ENCODE measurements at places on chromosomes 7 and 10.

DNA sequence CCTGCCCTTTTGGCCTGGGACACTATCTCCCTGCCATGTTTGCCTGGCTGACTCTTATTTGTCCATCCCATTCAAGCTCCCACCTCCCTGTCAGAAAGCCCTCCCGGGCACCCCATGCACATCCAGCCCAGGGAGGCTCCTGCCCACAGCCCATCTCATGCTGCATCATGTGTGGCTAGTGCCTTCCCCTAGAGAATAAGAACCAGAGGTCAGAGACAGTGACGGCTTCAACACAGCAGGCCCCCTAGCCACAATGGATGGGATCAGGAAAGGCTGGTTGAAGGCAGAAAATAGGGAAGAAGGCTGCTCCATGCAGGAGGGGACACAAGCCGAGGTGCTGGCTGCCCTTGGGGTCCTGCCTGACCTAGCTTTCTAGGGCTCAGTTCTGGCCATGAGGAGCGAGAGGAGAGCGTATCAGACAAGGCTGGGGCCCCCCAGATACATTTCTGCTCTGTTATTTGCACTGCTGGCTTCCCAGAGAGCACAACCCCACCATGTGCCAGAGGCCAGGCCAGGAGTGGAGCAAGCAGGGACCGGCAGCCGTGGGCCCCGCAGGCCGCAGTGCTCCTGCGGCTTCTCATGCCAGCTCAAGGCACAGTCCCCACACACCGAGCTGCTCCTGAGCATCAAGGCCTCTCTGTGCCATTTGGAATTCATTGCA is 161.1 kb upstream of the ZMIZ1 start:
- no peak for DNase-seq

GRCh38 chr7:128886391-128887168 is 23.9 kb downstream of the ATP6V1F start:
- no peak for DNase-seq

GRCh38 chr7:124192885-124193284 is 160.0 kb upstream of the TMEM229A start:
- no peak for DNase-seq

GRCh38 chr10:131081786-131082185 is 229.7 kb downstream of the TCERG1L start:
- no peak for DNase-seq

GRCh38 chr10:95562341-95562965 is 1.3 kb upstream of the SORBS1 start:
- DNase-seq = no peak

DNA sequence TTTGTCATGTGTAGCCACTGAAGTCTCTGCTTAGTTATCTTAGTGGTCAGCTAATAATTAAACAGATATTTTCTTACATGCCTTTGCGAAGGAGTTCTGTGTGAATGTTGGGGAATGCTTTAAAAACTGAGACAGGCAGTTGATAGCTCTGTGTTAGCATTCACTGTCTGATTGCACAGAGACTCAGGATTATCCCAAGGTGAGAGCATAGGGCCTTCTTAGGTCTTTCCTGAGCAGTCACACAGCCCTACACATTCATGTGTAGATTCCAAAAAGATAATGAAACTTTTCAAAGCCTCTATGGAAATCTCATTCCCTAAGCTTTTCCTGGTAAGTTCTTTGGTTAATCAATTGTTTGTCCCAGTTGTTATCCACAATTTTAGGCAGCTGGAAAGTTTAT is 67.7 kb downstream of the CASD1 start:
- no peak for DNase-seq

DNA sequence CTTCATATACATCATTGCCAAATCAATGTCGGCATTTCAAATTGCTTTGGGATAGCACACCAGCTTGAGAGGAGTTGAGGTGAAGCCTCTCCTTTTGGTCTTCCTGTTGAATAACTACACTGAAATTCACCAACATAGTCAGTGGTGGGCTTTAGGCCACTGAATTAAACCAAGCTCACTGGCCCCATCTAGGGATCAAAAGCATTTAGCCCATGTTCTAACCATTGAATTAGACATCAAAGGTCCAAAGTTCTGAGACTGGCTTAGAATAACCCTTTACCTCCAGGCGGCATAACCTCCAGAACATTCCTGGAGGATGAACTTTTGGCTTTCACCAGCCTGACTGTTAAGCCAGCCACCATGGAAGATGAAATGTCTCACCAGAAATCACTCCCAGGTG is 54.6 kb downstream of the BPGM start:
- DNase-seq = peak; percentile 29

DNA sequence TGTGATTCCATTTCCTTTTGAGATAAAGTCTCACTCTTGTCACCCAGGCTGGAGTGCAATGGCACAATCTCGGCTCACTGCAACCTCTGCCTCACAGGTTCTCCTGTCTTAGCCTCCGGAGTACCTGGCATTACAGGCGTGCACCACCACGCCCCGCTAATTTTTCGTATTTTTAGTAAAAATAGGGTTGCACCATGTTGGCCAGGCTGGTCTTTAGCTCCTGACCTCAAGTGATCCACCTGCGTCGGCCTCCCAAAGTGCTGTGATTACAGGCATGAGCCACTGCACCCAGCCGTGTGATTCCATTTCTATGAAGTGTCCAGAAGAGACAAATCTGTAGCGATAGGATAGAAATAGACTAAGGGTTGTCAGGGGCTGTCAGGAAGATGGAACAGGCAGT is 60.4 kb downstream of the CLIP2 start:
- DNase-seq = no peak

DNA sequence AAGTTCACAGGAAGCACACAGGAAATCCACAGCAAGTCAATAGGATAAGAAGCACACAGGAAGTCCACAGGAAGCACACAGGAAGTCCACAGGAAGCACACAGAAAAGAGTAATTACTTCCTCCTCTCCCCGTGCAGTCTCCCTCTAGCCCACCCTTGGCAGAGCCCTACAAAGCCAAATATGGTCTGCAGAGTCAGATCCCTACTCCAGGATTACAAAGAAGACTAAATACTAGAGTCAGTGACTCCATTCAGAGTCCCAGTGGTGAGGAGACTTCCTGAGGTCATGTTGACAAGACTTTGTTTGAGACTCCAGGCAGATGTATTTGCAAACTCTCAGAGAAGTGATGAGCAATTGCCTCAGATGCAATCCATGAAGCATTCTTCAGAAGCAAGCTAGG is 398.6 kb upstream of the AUTS2 start:
- DNase-seq = no peak

DNA sequence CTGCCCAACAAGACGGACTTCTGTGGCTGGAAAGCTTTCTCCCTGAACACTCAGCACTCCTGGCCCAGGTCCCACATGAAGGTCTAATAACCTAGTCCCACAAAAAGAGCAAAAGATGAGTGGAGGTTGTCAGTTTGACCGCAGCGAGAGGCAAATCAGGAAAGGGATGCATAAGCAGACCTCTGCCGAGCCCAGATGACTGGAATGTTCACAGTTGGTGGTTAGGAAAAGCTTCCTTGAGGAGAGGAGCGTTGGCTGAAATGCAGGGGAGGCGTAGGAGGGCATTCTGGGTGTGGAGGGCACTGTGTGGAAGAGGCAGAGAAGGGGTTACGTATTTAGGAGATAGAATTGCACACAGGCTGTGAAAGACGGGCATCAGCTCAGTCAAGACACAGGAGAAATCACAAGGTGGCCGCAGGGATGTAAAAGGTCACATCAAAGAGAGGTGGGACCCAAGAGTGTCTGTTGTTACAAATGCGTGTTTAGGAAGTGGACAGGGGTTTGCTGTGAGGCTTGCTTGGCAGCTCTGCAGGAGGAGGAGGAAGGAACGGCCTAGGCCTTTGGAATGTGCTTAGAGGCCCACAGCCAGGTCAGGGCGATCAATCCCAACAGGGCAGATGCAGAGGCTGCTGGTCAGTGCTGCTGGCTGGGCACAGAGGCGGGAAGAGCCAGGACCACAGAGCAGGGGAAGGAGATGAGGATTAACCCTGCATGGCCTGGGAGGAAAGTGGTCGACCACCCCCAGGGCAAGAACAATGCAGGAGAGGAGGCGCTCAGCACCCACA is 133.5 kb downstream of the VIPR2 start:
- DNase-seq = no peak

GRCh38 chr7:1211611-1212010 is 21.1 kb upstream of the UNCX start:
- no peak for DNase-seq

GRCh38 chr7:105996860-105997737 is 34.0 kb downstream of the CDHR3 start:
- DNase-seq = no peak

GRCh38 chr7:23022258-23022769 is 8.4 kb upstream of the HYCC1 start:
- peak; percentile 97 for DNase-seq

- no peak for DNase-seq
Observed at GRCh38 chr7:131882321-131882720, 325.9 kb upstream of the PODXL start.

DNA sequence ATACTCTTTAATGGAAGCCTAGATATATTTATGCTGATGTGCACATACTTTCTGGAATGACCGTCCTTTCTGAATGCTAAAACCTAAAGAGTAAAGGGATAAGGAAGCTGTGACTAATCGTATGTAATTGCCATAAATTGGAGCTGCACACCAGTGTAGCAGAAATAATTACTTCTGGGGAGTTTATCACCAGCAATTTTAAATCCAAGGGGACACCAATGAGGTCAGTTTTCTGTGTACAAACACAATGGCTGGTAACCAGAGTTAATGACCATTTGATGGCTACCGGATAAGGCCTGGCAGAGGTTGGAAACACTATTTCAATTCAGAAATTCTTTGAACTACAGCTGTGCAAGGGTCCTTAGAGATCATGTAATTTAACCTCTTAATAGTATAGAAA is 670.1 kb downstream of the REEP3 start:
- DNase-seq = no peak

- DNase-seq = no peak
Observed at GRCh38 chr10:101246639-101247038, 17.4 kb upstream of the LBX1 start.

DNA sequence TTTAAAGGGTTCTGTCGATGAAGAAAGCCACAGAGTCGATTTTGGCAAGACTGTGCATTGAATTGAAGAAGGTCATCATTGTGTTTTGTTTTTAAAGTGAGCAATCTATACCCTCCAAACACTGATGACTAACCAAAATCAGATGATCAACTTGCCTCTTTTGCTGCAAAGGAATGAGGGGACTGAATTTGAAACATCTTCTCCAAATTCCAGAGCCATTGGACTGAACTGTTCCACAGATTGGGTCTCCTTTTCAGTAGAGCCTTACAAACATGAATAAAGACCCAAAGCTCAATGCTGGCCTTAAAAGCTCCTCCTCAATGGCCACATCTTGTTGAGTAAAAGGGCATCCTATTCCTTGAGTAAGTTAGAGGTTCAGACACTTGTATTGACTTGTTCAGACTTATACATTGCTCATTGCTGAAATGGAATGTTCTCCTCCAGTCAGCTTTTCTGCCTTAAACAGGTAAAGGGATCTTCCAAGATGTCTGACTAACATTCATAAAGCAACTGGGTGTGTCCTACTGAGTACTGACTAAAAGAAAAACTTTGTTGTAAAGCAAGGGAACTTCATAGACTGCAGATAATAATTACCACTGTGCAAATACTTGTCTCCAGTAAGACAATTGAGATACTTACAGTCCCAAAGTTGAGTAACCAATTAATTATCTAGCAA is 630.6 kb downstream of the KCNMA1 start:
- no peak for DNase-seq

DNA sequence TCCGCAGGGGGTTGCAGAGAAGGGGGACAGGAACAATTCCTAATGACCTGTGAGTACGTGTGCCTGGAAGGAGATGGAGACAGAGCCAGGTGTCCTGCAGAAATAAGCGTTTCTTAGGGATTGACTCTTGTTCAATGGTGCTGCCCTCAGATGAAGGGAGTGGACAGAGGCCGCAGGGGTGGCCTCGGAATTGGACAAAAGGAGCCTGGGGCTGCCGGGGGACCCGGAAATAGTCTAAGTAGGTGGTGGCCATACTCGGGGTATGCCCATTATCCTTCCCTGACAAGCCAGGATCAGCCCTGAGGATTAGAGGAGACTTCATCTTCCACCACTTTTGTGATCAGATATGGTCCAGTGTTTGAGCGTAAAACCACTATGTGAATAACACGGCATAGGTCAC is 39.2 kb downstream of the ELFN1 start:
- DNase-seq = no peak

DNA sequence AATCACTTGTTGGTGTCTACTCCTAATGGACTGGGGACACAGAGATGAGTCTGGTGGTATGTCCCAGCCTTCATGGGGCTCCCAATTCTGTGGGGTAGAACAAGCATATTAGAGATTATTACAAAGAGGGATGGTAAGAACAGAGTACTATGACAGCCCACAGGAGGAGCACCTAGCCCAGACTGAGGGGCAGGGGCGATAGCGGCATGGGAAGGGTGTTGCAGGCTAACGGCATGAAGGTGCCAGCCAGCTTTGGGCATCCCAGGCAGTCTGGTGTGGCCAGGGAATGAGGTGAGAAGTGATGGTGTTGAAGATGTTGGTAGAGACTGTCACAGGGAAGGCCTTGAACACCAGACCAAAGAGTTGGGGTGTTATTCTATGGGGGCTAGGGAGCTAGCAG is 280.0 kb downstream of the RPS24 start:
- no peak for DNase-seq

DNA sequence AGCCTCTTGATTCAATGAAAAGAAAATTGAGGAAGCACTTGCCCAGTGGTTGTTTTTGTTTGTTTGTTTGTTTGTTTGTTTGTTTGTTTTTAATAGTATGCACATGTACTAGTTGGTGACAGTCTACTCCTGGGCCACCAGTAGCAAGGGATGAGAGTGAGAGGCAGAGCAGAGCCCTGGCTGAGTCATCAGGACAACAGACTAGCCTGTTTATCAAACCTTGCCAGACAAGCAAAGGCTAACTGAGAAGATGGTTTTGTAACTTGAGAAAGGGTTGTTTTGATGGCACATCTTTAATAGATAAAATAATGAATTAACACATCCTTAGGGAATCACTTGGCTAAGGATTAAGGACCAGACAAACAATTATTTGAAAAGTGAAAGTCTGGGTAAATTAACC is 78.1 kb downstream of the INHBA start:
- peak; percentile 16 for DNase-seq

DNA sequence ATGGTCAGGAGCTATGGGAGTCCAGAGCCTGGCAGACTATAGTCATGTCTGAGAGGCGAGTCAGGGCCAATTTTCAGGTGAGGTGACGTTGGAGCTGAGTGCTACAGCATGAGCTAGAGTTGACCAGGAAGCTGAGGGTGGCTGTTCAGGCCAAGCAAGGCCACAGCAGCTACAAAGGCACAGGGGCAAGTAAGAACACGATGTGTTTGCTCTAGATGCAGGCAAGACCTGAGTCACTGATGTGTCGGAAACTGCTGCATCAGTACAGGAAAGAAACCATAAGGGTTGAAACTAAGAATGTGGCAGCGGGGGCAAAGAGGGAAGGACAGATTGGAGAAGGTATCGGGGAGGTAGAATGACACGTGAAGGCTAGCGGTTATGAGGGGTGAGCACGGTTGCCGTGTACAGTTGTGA is 11.8 kb upstream of the RRP12 start:
- DNase-seq = no peak

GRCh38 chr7:155265961-155266360 is 31.7 kb upstream of the INSIG1 start:
- no peak for DNase-seq

GRCh38 chr7:40499718-40500117 is 364.9 kb downstream of the SUGCT start:
- peak; percentile 66 for DNase-seq

GRCh38 chr10:33521062-33521461 is 186.6 kb upstream of the NRP1 start:
- peak; percentile 49 for DNase-seq

GRCh38 chr10:71627230-71627939 is 92.2 kb downstream of the C10orf105 start:
- no peak for DNase-seq

GRCh38 chr7:144903201-144903600 is 67.3 kb upstream of the TPK1 start:
- DNase-seq = no peak

- DNase-seq = peak; percentile 44
Observed at GRCh38 chr7:21767300-21767900, 178.3 kb downstream of the CDCA7L start.

Measured in fibroblast of lung (primary cell).